ENCODE measurements at places on chromosomes 3 and 15.

DNA sequence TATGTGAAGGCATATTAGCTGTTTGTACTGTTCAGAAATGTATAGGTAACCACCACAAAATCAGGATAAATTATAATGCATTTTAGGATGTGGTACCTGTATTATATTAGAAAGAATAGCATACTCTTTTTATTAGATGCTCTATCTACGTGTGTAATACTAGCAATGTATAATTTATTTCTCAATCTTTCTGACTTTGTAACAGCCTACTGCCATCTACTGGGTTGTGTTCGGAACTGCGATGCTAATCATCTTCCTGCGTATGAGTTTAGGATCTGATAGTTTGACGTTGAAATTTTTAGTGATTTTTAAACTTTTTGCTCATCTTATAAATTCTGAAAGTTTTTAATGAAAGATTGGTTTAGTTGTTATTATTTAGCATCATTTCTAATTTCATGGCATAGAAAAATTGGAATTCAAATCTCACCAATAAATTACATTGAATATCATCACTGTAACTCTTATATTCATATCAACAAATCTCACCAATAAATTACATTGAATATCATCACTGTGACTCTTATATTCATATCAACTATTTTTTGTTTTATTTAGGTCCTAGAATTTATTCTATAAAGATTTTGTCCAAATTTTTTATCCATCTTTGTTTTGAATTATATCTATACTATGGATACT, 322.7 kb upstream of the ZNF717 start:
- DNase-seq: no peak

DNA sequence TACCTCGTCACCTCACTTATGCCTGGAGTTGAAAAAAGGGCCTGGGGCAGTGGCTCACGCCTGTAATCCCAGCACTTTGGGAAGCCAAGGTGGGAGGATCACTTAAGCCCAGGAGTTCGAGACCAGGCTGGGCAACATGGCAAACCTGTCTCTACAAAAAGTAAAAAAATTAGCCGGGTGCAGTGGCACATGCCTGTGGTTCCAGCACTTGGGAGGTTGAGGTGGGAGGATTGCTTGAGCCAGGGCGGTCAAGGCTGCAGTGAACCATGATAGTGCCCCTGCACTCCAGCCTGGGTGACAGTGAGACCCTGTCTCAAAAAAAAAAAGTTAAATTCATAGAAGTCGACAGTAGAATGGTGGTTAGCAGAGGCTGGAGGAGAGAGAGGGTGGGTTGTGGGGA, 4.6 kb upstream of the NEIL1 start:
- DNase-seq: no peak

GRCh38 chr15:37015451-37015850, 84.9 kb downstream of the MEIS2 start:
- no peak for DNase-seq

DNA sequence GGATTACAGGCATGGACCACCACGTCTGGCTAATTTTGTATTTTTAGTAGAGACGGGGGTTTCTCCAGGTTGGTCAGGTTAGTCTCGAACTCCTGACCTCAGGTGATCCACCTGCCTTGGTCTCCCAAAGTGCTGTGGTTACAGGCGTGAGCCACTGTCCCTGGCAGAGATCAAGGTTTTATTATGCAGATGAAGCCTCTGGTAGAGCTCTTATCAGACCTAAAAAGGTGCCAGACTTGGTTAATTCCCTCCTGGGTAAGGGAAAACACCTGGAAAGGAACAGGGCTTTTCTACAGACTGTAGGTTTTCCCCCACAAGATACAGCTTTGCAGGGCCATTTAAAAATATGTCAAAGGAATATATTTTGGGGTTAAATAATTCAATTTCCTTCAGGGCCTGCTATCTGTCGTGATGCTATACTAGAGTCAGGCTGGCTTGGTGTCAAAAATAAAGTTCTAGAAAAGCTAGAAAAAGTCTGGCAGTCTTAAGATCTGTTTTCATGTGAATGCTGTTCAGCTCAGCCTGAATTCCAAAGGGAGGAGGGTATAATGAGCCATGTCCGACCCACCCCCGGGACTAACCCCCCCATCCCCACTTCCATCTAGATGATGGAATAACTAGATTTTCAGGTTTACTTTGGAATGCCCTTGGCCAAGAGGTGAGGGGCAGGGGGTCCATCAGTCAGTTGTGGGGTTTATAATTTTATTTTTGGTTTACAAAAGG, 1.9 kb upstream of the BLOC1S6 start:
- DNase-seq: no peak

DNA sequence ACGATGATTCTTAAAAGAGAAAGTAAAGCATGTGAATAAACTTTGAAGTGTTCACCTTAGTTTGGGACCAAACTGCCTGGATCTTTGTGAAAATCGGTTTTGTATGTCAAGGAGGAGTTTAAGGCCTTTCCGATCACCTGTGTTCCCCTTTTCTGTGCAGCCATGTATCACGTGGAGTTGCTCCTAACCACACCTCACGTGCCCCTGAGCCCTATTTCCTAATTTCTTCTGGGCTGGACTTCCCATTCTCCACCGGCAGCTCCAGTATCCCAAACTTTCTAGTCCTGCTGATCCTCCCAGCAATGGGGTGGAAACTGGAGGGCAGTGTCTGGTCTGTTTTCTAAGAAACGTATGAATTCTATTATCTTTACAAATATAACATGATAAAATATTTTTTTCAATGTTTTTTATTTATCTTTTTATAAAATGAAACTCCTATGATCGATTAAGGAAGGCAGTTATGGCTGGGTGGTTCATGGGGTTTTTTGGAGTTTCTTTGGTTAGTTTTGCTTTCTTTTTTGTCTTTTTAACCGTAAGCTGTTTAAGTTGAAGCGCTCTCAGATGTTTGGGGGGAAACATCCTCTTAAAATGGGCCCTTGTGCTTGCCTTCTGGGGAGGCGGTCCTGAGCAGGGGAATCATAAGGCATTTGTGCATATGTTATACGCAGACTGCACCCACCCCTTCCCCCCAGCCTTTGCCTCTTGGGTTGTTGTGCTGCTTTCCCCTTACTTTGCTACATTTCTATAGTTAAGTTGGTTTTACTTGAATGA, 43.6 kb upstream of the WWTR1 start:
- DNase-seq: no peak

DNA sequence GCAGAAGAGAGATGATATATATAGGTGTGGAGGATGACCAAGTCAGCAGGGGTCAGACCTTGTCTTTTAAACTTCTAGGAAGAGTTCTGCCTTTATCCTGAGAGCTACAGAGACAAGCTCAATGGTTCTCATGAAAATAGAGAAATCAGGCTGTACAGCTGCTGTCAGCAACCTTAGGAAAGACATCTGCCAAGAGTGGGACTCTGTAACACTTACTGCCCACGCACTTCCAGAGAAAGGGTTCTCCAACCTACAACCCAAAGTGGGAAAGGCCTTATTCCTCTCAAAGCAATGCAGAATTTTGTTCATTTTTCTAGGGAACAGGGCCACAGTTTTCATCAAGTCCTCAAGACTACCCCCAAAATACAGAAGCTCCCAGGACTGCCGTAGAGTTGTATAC, 138.7 kb downstream of the STT3B start:
- no peak for DNase-seq

- no peak for DNase-seq
Measured at GRCh38 chr3:27907929-27908328, 185.8 kb upstream of the EOMES start.

GRCh38 chr3:57179580-57180410, 14.6 kb upstream of the IL17RD start:
- no peak for DNase-seq

DNA sequence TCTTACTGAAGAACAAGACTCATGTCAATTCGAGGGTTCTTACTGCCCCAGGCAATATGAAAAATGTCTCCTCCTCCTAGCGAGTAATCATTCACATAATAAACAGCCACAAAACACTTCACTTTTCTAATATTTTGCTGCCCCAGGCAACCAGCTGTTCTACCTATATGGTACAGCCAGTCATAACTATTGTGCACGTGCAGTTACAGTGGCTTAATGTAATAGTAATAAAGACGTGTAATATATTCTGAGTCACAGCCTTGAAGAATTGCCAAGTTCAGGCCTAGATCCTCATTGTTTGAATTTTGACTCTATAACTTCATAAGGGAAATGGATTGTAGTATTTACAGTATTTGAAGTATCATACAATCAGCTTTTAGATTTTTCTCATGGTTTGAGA, 1250.0 kb upstream of the GBE1 start:
- DNase-seq: no peak
